ENCODE measurements at places on chromosomes 6 and 20.
A peak's percentile ranks its signal among the peaks of the same experiment; 100 is the strongest.

DNA sequence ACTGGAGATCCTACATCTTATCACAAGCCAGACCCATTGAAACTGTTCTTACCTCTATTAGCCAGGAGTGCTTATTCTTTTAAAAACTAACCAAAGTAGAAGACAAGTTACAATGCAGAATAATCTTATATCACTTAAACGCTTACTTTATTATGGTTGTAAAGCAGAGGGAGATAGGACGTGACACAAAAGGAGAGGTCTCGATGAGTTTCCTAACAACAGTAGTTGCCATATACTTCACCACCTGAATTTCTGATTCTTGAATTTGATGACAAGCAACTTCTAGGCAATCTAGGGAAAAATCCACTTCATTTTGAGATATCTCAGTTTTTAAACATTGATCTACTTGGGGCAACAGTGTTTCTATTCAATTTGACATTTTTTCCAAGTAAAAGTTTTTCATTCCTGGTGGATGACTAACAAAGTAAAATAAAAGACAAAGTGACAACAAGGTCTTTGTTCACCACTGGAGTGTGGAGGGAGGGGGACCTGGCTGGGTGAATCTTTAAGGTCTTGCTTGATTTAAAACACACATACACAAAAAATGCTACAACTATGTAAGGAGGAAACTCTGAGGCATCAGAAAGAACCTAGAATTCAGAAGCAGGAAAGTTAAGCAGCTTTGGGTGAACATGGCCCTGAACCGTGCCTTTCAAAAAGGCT is 110.9 kb downstream of the SMLR1 start:
- no peak for ATAC-seq

GRCh38 chr6:30960907-30961673 is 20.3 kb downstream of the MUCL3 start:
- ATAC-seq = peak; percentile 38

- no peak for ATAC-seq
These were observed 46.6 kb upstream of the UST start for GRCh38 chr6:148700047-148700715.

DNA sequence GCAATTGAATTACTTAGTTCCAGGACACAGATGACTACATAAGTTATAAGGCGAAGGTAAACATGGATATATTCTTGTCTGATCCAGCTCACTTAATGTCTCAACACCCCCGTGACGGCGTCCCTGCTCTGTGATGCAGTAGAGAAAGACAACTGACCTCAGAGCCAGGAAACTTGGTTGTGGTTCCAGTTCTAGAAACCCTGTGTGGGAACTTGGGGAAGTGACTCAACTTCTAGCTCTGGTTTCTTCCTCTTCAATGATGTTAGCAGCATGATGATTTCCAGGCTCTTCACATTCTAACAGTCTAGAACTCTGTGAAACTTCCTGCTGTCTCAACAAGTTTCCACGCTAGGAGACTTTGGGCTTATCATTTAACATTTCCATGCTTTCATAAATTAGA is 18.4 kb downstream of the LAMA4 start:
- ATAC-seq = peak; percentile 23

GRCh38 chr6:103872233-103872632 is 987.5 kb downstream of the HACE1 start:
- ATAC-seq = no peak

DNA sequence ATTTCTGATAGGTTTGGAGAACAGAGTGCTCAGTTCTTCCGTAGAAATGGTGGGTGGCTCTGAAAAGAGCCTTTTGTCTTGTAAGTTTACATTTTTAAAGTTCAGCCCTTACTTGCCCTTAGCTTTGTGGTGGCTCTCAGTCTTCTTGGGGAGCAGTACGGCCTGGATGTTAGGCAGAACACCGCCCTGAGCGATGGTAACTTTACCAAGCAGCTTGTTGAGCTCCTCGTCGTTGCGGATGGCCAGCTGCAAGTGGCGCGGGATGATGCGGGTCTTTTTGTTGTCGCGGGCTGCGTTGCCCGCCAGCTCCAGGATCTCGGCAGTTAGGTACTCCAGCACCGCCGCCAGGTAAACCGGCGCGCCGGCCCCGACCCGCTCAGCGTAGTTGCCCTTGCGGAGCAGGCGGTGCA is 19.5 kb downstream of the OR2B2 start:
- ATAC-seq = no peak

- peak; percentile 92 for ATAC-seq
These were observed at the start of gene VARS1 for GRCh38 chr6:31795616-31796298. Gene VARS1, minus strand, starts transcription at chr6:31795752. Its CDS starts 535 bp downstream, at chr6:31795217.

GRCh38 chr6:36373368-36374019 is 14.0 kb downstream of the ETV7 start:
- peak; percentile 88 for ATAC-seq
